NCI-H1417 treated with DMSO at 0.1 percent for 48 hours (cell line): ENCODE measurements at places on chromosomes 3 and 15.

GRCh38 chr3:171365489-171365888 lies 94.7 kb downstream of the TNIK start:
- no peak for DNase-seq

DNA sequence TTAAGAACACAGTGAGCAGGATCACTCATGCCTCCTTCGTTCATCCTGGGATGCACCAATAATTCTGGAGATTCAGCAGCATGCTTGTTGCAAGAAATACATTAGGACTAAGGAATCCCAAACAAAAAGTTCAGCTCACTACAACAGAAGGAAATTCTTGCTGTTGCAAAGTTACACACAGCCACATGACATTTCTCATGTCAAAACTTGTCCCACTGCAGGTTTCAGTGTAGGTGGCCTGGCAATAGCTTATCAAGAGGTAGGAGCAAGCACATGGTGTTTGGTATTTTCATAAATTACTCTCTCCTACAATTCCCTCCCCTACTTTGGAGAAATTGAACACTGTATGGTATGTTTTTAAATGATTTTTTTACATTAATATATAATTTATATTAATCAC lies 399.6 kb upstream of the EPHA3 start:
- DNase-seq, result no peak

DNA sequence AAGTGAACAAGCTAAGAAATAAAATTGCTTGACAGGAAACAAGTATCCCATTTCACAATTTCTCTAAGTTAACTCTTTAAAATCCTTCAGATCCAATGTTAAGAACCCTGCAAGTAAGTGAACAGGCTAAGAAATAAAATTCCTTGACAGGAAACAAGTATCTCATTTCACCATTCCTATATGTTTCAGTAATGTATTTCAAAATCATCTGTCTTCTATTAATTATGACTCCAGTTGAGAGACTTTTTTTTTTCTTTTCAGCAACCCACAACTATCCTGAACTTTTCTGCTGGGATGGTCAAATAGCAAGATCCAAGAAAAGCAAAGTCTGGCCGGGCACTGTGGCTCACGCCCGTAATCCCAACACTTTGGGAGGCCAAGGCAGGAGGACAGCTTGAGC lies 2.4 kb upstream of the SLC12A6 start:
- DNase-seq, result no peak

DNA sequence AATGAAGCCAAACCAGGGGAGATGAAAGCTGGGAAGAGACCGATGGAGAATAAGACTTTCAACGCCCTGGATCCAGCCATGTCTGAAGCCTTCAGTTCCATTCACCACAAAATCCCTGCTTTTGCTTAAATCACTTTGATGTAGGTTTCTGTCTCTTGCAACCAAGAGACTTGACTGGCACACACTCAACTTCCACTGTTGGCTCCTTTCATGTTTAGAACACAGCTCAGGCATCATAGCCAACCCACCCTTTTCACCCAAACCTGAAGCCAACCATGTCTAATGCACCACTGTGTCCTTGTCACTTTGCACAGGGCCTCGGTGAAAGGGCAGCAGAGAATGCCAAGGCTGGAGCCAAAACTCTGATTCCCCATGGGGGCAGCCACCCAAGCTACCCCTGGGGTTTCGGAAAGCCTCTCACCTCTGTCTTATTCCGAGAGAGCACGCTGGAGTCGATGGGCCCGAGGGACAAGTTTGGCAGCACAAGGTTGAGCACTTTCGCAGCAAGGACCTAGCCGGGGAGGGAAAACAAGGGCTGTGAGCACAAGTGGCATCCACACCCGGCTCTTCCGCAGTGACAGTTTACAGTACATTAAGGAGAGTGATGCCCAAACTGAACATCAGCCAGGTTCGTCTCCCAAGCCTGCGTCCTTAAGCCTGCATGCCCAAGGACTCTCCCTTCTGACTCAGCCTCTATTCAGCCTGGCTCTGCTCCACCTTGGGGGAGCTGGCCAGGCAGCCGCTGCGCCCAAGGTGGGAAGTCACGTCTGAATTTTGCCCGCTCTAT lies 37.6 kb downstream of the ABTB1 start:
- no peak for DNase-seq

- no peak for DNase-seq
These were observed 2.1 kb downstream of the HDAC11 start for GRCh38 chr3:13482106-13482690.

- no peak for DNase-seq
These were observed 207.6 kb downstream of the STAG1 start for GRCh38 chr3:136544532-136544931.

DNA sequence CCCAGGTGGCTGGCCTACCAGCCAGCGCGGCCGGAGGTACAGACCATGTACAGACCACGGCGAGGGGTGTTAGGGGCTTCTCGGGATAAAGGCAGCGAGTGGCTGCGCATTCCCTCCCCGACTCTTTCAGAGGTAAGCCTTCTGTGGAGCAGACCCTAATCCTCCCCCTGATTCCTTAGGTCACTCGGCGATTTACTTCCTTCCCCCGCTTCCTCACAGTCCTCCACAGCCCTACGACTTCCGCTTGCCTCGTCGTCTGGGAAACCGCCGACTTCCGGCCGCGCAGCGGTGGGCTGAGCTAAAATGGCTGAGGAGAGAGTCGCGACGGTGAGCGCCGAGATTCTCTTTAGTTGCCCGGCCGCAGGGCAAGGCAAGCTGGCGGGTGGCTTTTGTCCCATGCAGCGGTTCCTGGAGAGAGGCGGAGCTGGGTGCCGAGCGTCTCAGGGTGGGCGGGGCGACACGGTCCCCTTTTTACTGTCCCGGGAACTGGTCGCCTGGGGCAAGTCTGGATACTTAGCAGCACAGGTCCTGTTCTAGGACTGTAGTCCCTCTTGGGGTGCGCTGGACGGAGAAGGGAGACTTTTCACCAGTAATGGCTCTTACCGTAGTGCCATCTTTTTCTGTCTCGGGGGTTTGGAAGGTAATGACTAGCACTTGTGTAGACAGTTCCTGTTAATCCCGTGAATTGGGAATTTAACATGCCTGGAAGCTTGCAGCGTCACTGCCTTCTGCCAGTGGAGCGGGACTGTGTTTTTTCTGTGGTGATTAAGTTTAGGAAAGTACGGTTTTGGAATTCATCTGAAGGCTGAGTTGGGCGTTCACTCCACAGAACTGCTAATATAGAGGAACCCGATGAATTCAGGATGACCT lies at the start of the genes BBS4 and HIGD2B:
Gene BBS4 (plus strand): TSS at position 283 of the 870 bp plus-strand sequence. CDS start 21 bp downstream, at position 304.
Gene HIGD2B (minus strand): TSS at position 258 of the 870 bp plus-strand sequence. CDS start 9,808 bp downstream, outside the sequence.
- DNase-seq, result no peak

GRCh38 chr3:73832426-73832825 lies 207.7 kb upstream of the PDZRN3 start:
- no peak for DNase-seq

DNA sequence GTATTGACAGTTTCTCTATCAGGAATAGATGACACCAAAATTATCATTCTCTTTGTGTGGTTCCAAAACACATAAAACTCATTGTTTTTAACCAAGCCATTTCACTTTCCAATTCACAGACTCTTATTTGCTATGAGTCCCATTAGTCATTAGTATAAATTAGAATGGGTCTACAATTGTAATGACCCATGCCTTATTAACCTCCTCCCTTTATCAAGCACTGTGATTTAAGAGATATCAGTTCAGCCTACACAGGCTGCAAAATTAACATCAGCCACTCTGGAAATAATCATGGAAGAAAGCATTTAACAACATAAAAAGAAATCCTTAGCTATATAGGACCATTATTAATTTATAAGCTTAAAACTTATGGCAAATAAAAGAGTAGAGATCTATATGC lies 440.6 kb downstream of the GBE1 start:
- DNase-seq, result no peak

DNA sequence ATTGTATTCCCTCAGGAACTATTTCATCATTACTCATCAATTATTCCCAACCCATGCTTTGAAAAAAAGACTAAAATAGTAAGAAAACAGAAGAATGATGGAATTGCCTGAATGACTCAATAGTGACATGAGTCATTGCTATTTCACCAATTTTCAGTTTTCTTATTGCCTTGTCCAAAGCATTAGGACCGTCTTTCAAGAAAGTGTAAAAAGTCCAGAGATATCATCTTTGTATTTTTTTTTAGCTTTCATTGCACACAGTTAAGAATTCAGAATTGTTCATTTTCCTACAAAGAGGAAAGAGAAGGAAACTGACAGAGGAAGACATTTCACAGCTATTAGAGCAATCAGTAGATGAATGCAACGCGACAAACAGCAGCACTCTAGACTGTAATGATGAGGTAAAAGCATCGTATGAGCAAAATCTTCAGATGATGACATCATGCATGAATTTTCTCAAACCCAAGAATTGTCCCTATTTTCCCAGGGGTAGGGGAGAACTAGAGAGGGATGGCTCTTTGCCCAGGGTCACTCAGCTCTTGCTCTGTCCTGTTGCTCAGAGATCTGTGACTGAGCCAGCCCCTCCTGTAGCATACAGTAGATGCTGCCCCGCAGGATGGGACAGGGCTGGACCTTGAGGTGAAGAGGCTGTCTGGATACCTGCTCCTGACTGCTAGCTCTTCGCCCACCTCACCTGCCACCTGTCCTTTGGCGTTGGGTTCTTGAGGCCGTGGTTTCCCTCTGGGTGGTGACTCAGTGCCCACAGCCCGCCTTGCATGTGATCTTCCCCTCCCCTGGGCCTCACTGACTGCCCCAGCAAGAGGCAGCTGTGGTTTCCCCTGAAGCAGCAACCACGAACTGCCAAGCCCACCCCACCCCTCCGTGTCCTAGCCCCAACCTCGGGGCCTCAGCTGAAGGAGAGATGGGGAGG lies 84.8 kb downstream of the PPCDC start:
- no peak for DNase-seq

GRCh38 chr3:139326131-139326530 lies 17.7 kb upstream of the MRPS22 start:
- DNase-seq, result no peak

- DNase-seq, result no peak
These were observed 43.8 kb upstream of the FBXL22 start for GRCh38 chr15:63553388-63553791.

GRCh38 chr3:143627336-143627735 lies 220.9 kb downstream of the SLC9A9 start:
- no peak for DNase-seq

- no peak for DNase-seq
These were observed 26.3 kb upstream of the BNC1 start for GRCh38 chr15:83310521-83311456.

- no peak for DNase-seq
These were observed 5.4 kb upstream of the LMAN1L start for GRCh38 chr15:74807282-74807681.

DNA sequence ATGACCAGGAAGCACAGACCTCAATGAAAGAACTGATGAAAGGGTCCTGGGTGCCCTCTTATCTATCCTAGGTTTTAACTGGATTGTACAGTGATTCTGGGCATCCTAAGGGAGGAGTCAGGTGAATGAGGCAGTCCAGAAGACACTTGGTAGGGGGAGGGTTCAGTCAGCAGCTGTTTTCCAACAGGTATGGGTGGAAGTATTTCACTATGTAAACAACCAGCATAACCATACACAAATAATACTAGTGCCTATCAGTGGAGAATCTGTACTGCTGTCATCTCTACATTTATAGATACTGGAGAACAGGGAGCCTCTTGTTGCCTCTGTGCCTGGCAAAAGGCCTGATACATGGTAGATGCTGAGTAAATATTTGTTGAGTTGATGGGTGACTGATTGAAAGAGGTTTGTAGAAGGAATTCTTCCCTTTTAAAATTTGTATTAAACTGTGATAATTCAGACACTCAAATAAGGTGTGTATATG lies 328.5 kb downstream of the RBMS3 start:
- DNase-seq, result no peak

DNA sequence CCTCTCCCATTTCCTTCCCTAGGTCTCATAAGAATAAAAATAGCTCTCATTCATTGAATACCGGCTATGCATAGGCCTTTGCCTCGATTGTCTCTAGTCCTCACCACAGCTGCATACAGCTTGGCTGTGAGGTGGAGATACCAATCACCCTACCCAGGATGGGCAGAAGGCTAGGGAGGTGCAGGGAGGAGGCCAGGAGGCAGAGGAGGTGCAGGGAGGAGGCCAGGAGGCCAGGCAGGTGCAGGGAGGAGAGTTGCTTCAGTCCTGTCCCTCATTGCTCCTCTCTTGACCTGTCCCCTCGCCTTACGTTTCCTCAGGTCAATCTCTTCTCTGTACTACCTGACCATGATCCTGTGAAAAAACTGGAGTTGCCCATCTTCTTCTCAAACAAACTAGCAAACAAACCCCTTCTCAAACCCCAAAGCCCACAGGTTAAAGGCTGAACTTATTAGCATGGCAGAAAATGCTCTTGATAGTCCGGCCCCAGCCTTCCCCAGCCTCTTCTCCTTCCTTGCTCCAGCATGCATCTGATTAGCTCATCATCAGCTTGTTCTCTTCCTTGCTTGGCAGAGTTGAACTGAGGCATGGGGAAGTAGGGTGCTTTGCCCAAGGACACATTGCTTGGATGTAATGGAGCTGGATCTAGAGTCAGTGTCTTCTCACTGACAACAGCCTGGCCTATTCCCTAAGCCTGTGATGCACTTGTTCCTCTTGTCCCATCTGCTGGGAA lies 15.8 kb downstream of the PODXL2 start:
- no peak for DNase-seq

DNA sequence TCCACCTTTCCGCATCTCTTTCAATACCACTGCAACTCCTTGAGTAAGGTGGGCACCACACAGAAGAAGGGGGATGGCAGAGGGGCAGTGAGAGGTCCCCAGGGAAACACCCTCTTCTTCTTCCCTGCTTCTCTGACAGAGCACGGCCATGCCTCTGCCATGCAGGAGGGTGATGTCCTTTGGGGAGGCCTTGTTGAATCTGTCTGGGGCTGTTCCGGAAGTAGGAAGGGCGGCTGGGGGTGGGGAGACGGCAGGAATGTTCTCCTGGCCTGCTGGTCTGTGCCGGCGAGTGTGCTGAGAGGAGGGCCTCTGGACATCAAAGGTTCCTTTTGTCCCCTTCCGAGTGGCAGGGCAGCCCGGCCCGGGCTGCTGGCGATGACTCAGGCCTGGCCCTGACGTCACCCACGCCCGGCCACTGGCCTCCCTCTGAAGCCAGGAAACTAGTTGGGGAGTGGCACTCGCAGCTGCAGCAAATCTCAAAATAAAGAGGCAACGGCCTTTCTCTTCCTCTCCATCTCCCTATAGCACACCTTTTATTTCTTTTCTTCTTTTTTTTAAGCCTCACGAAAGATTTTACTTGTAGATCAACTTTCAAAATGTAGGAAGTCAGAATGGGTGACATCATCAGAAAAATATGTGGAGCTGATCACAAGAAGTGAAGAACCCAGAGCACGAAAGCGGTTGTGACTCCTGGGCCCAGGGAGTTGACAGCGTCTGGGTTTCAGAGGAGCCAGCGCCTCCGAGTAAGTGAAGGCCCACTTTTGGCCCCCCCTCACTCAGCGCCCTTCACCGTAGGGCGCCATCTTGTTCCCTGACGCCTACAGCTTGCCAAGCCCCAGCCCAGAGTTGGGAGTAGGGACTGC lies at the start of gene ZBTB38:
Gene ZBTB38 (plus strand): TSS at position 443 of the 863 bp plus-strand sequence. CDS start 73,885 bp downstream, outside the sequence.
- DNase-seq, result no peak
